Activated CD4-positive, alpha-beta T cell treated with anti-CD3 and anti-CD28 coated beads for 48 hours (primary cell): ENCODE measurements at places on chromosomes 7 and 10.

DNA sequence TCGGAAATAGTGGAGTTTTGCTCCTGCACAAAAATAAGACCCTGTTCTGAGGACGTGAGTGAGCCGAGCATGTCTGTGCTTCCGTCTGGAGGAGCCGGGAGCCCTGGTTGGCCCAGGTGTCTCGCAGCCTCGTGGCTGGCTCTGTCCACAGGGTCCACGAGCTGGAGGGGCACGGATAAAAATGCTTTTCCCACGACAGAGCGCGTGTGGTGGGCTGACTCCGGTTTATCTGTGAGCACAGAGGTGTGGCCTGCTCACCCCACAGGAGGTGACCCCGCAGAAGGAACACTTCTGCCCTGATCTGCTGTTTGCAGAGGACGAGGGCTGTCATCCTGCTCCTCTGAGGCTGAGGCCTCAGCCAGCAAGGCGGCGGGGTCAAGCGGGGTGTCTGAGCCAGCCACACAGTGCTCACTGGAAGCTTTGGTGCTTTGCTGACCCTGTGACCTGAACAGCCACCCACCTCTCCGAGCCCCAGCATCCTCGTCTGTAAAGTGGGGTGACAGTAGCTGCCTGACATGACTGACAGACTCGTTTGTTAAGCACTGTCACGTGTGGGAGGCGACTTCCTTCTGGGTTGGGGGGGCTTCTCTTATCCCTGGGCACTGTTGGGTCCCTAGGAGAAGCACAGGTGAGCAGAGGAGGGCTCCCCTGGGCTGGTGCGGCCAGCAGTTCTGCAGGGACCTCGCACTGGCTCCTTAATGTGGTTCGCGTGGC lies 162.5 kb downstream of the DNAJB6 start:
- DNase-seq: no peak

GRCh38 chr7:44330331-44330730 lies 4.9 kb upstream of the CAMK2B start:
- no peak for DNase-seq

DNA sequence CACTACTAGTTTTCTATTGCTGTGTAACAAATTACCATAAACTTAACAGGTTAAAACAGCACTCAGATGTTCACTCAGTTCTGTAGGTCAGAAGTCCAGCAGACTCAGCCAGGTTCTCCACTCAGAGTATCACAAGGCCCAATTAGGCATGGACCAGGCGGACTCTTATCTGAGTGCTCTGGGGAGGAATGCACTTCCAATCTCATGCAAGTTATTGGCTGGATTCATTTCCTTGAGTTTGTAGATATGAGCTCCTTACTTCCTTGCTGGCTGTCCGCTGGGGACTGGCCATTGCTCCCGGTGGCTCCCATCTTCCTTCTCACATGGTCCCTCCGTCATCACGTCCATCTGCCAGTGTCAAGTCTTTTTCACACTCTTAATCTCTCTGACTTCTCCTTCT lies 137.0 kb upstream of the PRR15 start:
- no peak for DNase-seq

- DNase-seq: no peak
Measured at GRCh38 chr10:61797304-61798153, 104.0 kb upstream of the ARID5B start.

DNA sequence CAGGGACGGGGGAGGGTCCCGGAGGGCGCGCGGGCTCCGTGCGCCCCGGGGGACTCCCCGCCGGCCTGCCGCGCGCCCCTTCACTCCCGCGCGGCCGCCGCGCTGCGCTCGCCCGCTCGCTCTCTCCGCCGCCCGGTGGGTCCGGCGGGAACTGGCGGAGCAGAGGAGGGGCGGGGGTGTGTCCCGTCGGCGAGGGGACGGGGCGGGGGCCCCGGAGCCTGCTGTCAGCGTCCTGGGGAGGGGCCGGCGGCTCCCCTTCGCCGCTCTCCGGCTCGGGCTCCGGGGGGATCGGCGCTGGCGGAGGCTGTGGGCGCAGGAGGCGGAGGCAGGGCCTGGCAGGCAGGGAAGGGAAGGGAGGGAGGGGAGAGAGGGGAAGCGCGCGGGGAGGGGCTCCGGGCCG lies at the start of gene SH3PXD2A:
SH3PXD2A (minus strand) TSS at position 153 of the 400 bp plus-strand sequence. CDS start 310 bp downstream, outside the sequence.
- DNase-seq: peak; percentile 23

GRCh38 chr10:131186547-131187253 lies 124.8 kb downstream of the TCERG1L start:
- no peak for DNase-seq

DNA sequence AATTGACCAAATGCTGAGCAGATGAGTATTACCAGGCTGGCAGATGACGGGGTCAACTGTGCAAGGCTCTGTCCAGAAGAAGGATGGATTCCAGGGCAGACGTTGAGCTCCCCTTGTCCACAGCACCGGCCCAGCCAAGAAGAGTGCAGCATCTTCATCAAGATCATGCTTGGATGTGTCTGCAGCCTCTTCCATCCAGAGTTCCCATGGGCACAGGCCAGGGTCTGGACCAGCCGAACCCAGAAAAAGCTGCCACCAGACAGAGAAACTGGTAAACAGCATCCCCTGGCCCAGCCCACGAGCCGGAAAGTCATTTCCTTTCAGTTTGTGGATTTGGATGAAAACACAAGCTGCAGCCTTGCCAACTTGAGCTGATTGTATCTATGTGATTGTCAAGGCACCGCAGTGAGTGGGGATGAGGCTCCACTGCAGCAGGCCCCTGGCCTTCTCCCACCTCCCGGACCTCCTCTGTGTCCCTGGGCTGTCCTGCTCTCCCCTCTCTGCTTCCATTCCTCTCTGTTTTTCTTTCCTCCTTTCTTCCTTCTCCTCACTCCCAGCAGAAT lies 321.8 kb downstream of the TCERG1L start:
- no peak for DNase-seq
